Urinary bladder (tissue), 4 donors: ENCODE measurements at places on chromosomes 6 and 20. TPM values are rescaled to one million over a fixed set of nuclear protein-coding genes. Genes with fewer than 3 reads are reported as not detected.

The LY6G6D gene
- total RNA-seq: 3.1 TPM

The TRPC4AP gene
- 52.3 TPM for total RNA-seq

The JARID2 gene
- 11.9 TPM for total RNA-seq

The SDCBP2 gene
- total RNA-seq: 1.9 TPM

The THBD gene
- 11.1 TPM for total RNA-seq

The PRR18 gene
- total RNA-seq: not detected

The GFOD1 gene
- total RNA-seq: 13.7 TPM

The RBPJL gene
- not detected for total RNA-seq

The ADA gene
- total RNA-seq: 2.2 TPM

The SLC32A1 gene
- not detected for total RNA-seq

The NHLRC1 gene
- total RNA-seq: 2.4 TPM

DNA sequence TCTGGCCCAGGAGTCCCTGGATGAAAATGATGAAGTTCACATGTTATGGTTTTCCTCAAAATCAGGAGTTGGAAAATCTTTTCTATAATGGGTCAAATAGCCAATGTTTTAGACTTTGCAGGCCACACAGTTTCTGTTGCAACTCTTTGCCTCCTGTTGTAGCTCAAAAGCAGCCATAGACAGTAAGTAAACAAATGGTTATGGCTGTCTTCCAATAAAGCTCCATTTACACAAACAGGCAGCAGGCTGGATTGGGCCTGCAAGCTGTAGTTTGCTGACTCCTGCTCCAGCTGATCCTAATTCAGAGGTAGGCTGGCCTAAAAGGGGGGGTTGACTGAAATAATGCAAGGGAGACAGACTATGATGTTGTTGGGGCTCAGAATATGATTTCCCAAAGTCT lies 33.0 kb downstream of the METTL24 start:
- peak; percentile 55 for DNase-seq

DNA sequence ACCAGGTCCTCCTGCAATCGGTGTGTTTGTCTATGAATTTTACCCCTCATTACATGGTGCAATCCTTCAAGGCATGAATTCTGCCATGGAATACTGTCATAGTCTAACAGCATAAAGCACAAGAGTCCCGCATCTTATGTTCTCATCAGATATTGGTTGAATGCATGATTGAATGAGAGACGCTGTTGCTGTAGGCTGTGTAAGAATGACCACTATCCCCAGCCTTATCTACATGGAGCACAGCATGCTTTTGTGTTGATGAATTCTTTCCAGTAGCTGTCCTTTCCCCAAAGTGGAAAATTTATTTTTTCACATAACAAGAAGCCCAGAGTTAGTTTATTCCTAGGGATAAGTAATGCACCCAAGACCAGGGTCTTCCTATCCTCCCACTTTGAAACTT lies 5.6 kb upstream of the TRAM2 start:
- DNase-seq: no peak

DNA sequence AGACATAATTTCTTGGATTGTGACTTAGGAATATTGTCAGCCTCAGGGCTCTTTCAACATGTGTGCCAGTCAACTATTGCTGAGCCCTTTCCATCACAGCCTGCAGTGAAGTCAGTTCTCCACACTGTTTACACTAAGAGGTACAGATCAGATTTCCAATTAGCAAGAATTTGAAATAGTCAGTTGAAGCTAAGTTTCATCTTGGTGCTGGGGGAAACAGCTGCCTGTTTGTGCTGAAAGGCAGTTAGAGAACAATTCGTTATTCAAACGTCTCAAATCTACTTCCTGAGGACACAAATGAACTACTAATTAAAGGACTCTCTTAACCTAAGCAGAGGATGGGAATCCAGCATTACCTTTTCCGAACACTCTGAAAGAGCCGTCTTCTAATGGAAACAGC lies 25.9 kb downstream of the ADGRF1 start:
- no peak for DNase-seq

DNA sequence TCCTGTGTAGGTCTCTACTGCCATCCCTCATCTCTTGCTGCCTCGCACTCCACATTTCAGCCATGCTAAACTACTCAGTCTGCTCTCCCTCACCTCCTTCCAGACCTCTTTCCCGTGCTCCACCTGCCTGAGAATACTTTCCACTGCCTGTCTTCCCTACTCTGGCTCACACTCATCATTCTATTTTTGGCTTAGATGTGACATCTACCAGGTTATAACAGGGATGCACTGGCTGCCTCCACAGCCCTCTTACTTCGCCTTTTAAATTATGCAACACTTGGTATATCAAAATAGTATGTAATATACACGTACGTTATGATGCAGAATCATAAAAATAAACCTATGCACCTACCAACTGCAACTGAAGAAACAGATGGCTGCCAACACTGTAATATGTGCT lies 222.8 kb upstream of the DTNBP1 start:
- no peak for DNase-seq

GRCh38 chr6:145848541-145848940 lies 33.9 kb upstream of the FBXO30 start:
- no peak for DNase-seq

- no peak for DNase-seq
Observed at GRCh38 chr6:124470803-124471202, 491.4 kb upstream of the RNF217 start.

DNA sequence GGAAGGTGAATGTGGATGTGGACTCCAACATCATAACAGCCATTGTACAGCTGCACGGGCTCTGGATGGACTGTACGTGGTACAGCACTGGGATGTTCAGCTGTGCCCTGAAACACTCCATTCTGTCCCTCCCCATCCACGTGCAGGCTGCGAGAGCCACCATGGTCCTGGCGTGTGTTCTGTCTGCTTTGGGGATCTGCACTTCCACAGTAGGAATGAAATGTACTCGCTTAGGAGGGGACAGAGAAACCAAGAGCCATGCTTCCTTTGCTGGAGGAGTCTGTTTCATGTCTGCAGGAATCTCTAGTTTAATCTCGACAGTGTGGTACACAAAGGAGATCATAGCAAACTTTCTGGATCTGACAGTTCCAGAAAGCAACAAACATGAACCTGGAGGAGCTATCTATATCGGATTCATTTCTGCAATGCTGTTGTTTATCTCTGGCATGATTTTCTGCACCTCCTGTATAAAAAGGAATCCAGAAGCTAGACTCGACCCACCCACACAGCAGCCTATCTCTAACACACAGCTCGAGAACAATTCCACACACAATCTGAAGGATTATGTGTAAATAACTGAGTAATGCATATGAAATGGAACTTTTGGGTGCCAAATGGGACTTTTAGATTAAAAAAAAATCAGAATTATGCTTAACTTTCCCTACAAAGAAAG lies 12.1 kb downstream of the CLDN20 start:
- DNase-seq: no peak

GRCh38 chr6:68724060-68724459 lies 89.0 kb downstream of the ADGRB3 start:
- no peak for DNase-seq

- DNase-seq: no peak
Observed at GRCh38 chr6:113823916-113824315, 33.2 kb upstream of the MARCKS start.

GRCh38 chr6:4100655-4101054 lies 21.7 kb upstream of the FAM217A start:
- DNase-seq: no peak

DNA sequence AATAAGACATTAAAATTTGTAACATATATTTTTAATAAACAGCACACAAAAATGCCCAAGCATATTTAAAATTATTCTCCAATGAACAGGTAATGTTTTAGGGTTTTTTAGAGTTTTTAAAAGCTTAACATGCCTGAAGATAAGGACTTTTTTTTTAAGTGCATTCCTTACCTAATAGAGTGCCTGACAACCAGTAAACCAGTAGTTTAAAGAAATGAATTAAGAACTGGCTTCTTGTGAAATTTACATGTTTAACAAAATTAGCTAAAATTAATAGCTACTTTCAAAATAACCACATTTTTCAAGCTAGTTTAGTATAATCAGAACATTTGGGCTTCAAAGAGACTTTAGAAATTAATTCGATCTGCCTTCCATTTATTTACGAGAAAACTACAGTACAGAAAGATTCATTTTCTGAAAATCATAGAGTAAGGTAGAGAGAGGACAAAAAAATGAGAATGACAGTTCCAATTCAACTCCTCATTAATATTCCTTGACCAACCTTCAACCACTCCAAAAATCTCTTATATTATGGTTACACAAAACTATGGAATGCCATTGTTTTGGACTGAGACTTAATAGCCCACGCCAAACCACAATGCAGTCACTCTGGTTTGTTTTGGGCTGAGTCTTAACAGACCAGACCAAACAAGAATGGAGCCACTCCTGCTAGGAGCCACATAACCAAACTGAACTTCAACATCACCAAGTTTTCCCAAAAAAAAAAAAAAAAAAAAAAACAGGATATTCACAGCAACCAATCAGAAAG lies 5.7 kb upstream of the PLN start:
- DNase-seq: no peak

- no peak for DNase-seq
Observed at GRCh38 chr6:134551245-134551960, 233.5 kb upstream of the SGK1 start.

DNA sequence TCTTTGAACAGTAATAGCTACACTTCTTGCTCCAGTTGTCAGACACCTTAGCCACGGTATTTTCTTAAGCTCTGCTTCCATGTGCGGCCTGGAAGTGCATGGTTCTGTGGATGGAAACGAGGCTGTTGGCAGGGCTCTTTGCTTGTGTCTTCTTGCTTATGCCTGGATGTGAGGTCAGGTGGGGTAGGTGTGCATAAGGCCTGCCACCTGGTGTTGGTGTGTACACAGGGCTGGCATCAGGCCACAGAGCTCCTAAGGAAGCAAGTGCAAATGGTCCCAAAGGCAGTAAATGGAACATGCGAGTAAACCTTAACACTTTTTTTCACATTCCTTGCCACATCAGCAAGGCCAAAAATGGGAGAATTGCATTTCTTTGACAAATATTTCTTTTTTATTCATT lies 158.1 kb upstream of the GMDS start:
- DNase-seq: no peak

GRCh38 chr6:125549202-125549884 lies 200.1 kb upstream of the HEY2 start:
- DNase-seq: no peak

DNA sequence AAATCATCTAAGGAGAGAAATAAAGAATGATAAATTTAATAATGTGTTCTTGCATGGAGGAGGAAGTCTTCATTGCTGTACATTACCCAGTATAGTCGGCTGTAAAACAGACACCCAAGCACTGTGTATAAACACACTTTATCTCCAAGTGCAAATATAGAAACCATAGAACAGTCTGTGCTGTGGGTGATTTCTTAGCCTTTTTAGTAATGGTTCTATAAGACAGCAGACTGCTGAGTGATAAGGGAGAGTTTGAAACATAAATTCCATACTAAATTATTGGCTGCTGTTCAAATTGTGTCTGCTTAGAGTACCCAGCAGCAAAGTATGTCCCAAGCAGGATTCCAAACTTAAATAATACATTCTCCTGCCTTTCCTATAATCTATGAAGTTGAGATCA lies 4.6 kb downstream of the FILIP1 start:
- no peak for DNase-seq

GRCh38 chr6:136788069-136788902 lies 4.0 kb downstream of the MAP3K5 start:
- no peak for DNase-seq

GRCh38 chr20:25538838-25539665 lies 46.3 kb downstream of the NINL start:
- no peak for DNase-seq

GRCh38 chr20:5181958-5182357 lies 55.1 kb downstream of the CDS2 start:
- no peak for DNase-seq

DNA sequence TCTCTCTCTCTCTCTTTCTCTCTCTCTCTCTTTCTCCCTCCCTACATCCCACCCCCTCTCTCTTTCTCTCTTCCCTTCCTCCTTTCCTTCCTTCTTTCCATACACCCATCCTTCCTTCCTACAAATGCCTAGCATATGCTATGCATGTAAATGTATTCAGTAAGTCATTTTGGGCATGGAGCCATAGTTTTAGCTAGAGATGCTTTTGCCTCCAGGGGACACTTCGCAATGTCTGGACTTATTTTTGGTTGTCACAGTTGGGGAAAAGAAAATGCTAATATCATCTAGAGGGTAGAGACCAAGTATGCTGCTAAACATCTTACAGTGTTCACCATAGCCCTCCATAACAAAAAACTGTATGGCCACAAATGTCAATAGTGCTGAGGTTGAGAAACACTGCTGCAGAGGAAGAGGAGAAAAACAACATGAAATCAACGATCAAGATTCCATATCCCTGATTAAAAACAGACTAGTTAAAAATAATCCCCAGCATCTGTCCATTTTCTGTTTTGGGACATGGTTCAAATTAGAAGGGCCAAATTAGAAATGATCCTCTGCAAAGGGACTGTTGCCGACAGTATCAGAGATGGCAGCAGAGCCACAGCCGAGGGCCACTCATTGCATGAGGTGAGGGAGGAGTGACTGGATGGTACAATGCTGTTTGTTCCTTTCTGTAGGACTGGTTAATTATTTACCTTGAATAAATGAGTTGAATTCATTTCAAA lies 152.7 kb downstream of the SH3BGRL2 start:
- DNase-seq: no peak

- DNase-seq: no peak
Observed at GRCh38 chr6:161191007-161191406, 82.9 kb downstream of the AGPAT4 start.

GRCh38 chr6:43271103-43271815 lies 26.8 kb upstream of the SLC22A7 start:
- no peak for DNase-seq

DNA sequence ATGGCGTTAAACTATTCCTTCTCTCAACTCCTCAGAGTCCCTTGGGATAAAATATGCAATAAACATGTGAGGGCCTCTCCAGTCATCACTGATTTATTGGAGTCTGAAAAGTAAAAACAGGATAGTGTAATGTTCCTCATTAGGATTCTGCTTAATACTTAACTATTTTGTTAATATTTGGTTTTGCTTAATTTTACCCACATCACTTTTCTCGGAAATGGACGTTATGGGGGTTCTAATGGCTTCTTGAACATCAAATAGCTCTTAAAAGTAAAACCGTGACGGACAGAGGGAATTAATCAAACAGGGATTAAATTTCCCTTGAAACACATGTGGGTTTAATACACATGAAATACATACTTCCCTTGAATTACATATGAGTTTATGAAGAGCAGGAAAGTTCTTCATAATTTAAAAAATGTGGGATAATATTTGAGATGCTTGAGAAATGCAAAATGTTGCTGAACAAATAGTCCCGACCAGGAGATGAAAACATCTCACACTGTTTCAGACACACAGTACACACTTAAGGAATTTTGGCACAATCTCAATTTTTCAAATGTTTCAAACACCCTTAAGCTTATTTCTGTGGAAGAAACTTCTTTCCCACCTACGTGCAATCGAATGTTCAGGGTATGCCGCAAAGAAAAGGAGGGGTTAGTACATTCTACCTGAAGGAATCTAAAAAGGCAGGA lies 38.4 kb upstream of the EIF2S2 start:
- DNase-seq: no peak

GRCh38 chr20:17493173-17493572 lies 38.0 kb downstream of the BFSP1 start:
- no peak for DNase-seq

DNA sequence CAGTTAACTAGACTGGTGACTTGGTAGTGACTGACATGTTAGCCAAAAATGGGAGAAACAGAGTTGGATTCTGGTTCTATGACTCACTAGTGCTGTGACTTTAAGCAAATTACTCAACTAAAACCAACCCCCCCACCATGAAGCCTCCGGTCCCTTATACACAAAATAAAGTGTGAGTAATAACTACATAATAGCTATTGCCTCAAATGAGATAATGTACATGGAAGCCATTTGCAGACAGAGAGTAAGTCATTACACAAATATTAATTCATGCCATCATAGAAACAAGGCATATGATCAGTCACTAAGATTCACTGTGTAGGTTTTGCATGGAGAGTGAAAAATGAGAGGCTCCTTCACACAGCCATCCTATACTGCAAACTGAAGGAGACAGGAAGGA lies 111.9 kb downstream of the HIVEP2 start:
- DNase-seq: no peak
